NCI-H1105 (cell line): ENCODE measurements at places on chromosomes 4 and X.

GRCh38 chr4:138592796-138593195 is 350.6 kb upstream of the SLC7A11 start:
- no peak for DNase-seq

- DNase-seq, result no peak
These were observed 271.6 kb downstream of the TLL1 start for GRCh38 chr4:166144607-166145006.

GRCh38 chr4:53601251-53601764 is 10.0 kb upstream of the LNX1 start:
- DNase-seq, result peak; percentile 72

- DNase-seq, result no peak
These were observed 273.0 kb downstream of the GLUD2 start for GRCh38 chrX:121320441-121320840.

DNA sequence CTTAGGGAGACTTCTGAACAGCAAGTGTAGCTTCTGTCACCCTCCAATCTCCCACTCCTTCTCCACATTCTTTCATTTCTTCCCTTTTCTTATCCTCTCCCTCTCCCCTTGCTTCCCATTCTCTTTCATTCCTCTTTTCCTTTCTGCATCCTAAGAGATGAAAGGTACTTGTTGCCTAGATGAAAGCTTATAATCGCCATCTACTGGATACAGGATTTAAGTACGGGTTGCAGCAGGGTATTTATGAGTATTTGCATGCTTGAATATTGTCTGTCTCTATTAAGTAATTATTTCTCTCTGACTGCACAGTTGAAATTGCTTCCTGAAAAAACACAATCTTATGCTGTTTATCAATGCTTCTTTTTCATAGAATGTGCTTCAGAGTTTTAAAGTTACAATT is 174.0 kb upstream of the TENT5D start:
- no peak for DNase-seq

DNA sequence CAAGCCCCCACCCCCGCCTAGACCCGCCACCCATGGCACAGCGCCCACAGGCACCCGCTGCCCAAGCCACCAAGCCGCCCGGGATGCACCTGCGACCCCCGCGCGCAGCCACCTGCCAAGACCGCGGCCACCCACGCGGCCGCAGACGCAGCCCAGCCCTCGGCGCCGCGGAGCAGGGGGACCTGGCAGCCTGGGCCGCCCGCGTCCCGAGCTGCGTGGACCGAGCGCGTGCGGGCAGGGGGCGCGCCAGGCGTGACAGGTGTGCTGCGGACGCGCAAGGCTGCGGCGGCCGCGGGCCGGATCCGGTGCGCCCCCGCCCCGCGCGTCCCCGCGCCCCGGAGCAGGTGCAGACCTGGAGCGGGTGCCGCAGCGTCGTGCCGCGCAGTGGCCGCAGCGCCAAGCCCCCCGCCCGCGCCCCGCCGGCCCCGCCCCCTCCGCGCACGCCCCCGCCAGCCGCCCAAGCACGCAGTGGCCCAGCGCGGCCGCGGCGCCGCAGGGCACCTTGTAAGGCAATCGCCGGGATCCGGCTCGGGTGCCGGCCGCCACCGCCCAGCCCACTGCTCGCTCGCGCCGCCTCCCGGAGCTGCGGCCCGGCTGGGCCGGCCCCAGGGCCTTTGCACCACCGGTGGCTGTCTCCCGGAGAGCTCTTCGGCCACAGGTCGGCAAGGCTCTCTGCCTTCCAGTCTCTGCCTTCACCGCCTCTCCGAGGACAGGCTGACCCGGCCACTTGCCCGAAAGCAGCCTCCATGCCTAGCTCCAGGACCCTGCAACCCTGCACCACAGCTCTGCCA is at the start of gene PNCK:
Gene PNCK, minus strand, starts transcription at position 386 of the 791 bp plus-strand sequence. CDS start 737 bp downstream, outside the sequence.
- no peak for DNase-seq

DNA sequence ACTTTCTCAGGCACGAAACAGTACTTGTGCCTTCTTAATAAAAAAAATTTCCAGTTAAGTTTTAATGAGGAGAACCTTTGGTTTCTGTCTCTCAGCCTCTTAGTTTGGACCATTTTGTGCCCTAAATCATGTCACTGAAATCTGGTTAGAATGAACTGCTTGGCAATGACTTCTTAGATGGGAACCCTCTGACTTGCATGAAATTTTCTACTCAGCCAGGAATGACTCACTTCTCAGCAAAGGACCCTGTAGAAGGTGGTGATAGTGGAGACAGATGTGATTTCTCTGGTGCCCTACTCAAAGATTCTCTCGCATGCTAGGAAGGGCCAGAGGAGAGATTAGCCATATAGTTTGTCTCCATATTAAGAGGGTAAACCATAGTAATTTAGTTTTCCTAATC is 50.5 kb downstream of the RASL11B start:
- no peak for DNase-seq

DNA sequence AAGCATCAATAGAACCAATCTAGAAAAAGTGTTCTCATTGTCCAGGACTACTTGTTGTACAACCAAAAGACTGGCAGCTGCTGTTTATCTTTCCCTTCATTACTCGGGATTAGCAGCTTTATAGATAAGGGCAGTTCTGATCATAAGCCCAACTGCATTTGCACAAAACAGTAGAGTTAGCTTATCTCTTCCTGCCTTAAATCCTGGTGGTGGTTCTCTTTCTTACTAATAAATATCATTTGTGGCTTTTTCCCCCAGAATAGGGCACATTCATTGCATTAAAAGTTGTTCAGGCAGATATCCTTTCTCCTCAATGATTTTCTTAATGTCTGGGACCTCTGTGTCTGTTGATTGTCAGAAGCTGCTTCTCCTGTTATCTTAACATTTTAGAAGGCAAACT is 20.2 kb upstream of the RRAGB start:
- DNase-seq, result no peak

DNA sequence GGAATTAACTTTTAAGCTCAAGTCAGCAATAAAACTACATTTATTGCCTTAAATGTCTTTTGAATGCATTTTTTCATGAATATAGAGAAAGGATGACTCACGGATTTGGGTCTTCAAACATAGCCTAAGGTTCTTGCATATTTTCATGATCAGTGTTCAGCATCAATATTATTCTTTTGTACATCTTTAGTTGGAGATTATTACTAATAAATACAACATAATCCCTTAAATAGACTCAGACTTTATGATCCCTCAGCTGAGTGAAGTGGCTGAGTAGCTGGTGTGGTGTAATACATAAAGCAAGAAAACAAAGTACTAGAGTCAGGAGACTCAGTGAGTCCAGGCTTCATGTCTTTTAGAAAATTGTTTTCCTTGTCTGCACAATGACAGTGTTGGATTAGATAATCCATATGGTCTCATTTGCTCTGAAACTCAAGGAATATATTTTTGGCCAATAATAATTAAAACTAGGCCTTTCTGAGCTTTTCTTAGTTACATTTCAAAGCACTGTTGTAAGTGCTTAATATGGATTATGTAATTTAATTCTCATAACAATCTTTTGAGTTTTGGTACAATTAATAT is 78.3 kb upstream of the UNC5C start:
- DNase-seq, result no peak

GRCh38 chrX:19636980-19637379 is 121.7 kb upstream of the MAP3K15 start:
- DNase-seq, result no peak

- DNase-seq, result peak; percentile 60
These were observed 726.7 kb downstream of the C4orf33 start for GRCh38 chr4:129822701-129823100.

DNA sequence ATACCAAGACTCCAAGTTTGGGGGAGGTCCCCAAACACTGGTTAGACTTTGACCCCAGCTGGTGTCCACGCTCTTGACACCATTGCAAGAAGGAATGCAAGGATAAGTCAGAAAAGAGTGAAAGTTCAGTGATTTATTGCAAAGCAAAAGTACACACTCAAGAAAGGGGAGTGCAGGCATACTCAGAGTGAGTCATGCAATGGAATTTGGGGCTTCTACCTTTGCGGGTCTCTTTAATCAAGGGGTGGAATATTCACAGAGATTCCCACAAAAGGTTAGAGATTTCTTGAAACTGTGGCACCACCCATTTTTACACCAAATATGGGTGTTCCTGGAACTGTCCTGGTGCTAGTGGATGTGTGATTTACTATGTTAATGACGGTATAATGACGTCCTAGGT is 5.2 kb upstream of the SMIM10L2A start:
- DNase-seq, result no peak

DNA sequence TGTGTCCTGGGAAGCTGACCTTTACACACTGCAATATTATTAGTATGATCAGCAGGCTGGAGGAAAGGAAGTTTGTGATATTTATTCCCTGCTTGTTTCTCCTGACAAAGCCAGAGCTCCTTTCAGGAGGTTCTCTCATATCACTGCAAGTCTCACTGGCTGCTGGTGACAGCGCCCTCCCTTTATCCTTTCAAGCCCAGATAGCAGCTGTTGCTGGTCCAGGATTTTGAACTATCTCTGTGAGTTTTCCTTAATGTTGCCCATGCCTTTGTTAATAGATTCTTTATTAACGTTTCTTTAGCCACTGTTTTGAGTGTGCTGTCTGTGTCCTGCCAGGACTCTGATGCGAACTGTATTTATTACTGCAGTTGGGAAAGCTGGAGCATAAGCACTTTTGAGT is 518.7 kb downstream of the C4orf33 start:
- DNase-seq, result no peak

- no peak for DNase-seq
These were observed 161.0 kb upstream of the FGF13 start for GRCh38 chrX:138872537-138872936.

GRCh38 chrX:30141966-30142365 is 73.4 kb upstream of the MAGEB2 start:
- peak; percentile 2 for DNase-seq

GRCh38 chr4:93779228-93779627 is 49.3 kb upstream of the ATOH1 start:
- DNase-seq, result no peak

GRCh38 chr4:93396272-93396671 is 432.3 kb upstream of the ATOH1 start:
- DNase-seq, result no peak

- no peak for DNase-seq
These were observed 417.9 kb upstream of the AGA start for GRCh38 chr4:177860171-177860570.

- DNase-seq, result no peak
These were observed 44.3 kb downstream of the IGFBP7 start for GRCh38 chr4:57065730-57066482.

DNA sequence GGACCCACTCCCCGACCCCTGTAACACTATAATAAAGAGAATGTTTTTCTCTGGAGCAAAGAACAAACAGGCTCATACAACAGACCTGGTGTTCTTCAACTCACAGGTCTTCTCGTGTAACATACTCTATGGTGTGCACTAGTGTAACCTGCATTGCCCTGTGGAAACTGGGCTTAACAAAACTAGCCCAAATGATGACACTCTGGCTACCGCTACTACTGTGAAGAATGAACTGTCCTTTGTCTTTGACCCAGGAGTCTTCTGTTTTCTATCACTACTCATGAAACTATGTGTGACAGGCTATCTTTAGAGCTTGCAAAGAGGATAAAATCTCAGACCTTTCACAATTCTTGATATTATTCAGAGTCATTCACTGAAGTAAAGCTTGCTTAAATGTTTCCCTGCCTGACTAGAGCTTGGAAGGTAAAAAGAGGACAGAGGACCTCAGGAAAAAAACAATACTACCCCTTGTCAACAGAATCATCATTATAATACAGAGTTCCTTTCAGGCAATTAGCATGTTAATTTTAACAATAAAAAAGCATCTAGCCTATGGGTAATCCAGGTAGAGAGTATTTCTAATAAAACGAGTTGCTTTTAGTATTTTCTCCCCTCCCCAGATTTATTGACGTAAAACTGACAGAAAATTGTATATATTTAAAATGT is 59.2 kb downstream of the FSTL5 start:
- no peak for DNase-seq

- no peak for DNase-seq
These were observed 249.2 kb upstream of the RPS6KA3 start for GRCh38 chrX:20515841-20516461.

DNA sequence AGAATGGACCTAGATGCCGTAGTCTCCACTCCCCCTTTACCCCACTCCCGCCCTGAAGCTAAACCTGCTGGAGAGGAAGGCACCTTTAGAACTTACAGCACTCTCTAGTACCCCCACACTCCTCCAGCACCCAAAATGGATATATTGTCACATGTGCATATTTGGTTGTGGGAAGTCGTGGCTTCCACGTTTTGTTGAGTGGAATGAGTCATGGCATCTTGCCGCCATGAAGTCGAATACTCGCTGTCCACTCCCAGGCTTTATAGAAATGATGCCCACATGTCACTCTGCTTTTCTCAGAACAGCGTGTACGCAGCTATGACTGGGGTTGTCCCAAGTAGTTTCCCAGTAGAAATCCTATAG is 545 bp downstream of the ABCE1 start:
- no peak for DNase-seq
